Activated T-helper 1 cell treated with anti-CD3 and anti-CD28 coated beads, Interleukin-2, amount 50 U/mL, for 16 hours (primary cell): ENCODE measurements at places on chromosomes 2 and 18.

- DNase-seq: no peak
These were observed 14.8 kb downstream of the NPPC start for GRCh38 chr2:231911381-231911780.

- DNase-seq: no peak
These were observed 16.2 kb upstream of the SSB start for GRCh38 chr2:169782513-169782912.

GRCh38 chr2:112881217-112881985, 29.6 kb upstream of the IL37 start:
- DNase-seq: no peak

DNA sequence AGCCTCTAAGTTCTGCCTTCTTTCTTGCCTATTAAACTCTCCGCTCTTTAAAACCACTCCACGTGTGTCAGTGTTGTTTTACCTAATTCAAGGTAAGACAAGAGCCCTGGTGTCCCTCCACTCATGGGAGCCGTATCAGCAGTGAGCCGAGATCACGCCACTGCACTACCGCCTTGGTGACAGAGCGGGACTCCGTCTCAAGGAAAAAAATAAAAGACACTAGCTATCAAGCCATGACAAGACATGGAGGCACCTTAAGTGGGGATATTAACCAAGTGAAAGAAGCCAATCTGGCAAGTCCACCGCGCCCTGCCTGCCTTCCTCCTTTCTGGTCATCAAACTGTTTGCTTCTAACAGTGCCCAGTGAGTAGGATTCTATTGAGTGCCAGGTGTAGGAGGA, 40.2 kb upstream of the LBH start:
- DNase-seq: no peak

GRCh38 chr2:1546023-1546591, 132.8 kb downstream of the TPO start:
- DNase-seq: no peak

GRCh38 chr18:27713738-27714095, 463.2 kb downstream of the CDH2 start:
- DNase-seq: no peak

DNA sequence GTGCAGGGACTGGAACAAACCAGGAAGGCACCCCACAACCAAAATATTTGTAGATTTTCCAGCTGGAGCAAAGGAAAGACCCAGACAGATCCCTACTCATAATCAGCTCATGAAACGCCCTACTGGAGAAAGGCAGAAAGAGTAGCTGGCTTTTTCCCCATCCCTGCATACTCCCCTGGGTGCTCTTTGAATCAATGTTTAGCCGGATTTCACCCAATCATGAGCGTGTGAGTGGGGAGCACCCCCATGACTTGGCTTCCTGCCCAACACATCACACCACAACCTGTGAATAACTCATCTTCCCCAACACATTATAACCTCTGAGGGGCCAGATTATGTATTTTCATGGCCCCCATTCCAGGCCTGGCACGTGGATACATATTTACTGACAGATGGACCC, 35.1 kb upstream of the SLC14A1 start:
- peak; percentile 23 for DNase-seq
